ENCODE measurements at places on chromosomes 2 and 18.

DNA sequence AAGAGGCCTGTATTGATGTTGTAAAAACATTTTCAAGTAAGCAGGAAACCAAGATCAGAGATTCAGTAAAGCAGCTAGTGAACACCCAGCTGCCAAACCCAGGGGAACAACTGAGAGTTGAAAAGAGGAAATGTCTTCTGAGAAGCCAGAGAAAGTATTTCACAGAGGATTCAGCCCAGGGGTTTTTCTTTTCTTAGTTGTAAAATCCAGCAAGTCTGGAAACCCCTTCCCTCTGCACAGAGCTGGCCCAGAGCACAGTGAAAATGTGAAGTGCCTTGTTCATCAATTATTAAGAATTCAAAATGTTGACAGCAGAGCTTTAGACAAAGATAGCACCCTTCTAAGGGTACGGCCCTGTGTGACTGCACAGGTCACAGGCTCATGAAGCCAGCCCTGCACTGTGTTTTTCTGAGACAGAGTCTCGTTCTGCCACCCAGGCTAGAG is 28.4 kb downstream of the AFF3 start:
- peak; percentile 36 for DNase-seq

GRCh38 chr18:12497296-12497695 is 89.6 kb downstream of the PRELID3A start:
- no peak for DNase-seq

- no peak for DNase-seq
These were observed 225.0 kb downstream of the LDLRAD4 start for GRCh38 chr18:13443552-13443951.

GRCh38 chr2:161918692-161919091 is 155.3 kb downstream of the DPP4 start:
- DNase-seq: no peak

DNA sequence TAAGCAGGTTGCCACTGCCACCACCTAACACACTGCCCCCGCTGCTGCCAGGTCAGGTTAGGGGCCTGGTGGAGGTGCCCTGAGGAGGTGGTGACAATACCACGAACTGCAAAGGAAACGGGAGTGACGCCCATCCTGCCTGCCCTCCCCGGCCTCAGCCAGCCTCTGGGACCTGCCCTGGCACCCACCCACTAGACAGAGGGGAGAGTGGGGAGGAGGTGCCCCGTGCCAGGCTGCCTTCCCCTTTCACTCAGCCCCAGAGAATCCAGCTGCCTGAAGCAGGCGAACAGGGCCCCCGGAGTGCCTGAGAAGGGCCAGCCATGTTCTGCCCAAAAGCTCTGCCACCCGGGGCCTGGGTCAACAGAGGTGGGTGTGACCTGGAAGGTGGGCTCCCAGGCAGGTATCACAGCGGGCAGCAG is 44.5 kb upstream of the FOSL2 start:
- no peak for DNase-seq

- no peak for DNase-seq
These were observed 38.0 kb upstream of the ATL2 start for GRCh38 chr2:38415023-38415422.

GRCh38 chr2:60262178-60262577 is 291.3 kb downstream of the BCL11A start:
- DNase-seq: no peak

- DNase-seq: no peak
These were observed 541.9 kb downstream of the TMX3 start for GRCh38 chr18:68172842-68173549.

DNA sequence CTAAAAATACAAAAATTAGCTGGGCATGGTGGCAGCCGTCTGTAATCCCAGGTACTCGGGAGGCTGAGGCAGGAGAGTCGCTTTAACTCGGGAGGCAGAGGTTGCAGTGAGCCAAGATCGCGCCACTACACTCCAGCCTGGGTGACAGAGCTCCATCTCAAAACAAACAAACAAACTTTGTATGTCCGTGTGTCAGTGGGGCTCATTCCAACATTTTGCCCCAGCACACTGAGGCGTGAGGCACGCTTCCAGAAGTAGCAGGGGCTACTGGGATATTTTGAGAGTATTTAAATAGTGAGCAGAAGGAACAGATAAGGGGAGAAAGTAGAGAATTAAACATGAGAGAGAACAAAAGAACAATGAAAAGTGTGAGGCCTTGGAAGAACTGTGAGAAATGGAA is 83.3 kb upstream of the TANK start:
- DNase-seq: no peak

DNA sequence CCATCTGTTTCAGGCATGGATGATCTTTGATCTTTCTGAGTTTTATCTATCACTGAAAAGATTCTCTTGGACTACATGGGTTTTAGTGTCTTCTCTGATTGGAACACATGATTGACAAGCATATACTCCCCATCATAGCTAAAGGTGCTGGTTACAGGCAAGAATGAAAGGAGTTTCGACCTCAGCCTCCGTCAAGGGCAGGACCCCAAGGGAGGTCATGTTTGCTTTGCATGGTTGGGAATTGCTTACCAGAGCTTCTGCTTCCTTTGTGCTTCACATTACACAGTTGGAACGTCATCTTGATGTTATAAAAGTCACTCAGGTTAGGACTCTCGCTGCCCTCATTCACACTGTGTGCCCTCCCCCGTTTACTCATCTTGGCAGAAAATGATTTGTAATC is 287.7 kb downstream of the PIK3C3 start:
- no peak for DNase-seq

GRCh38 chr18:75307530-75307929 is 96.9 kb downstream of the TSHZ1 start:
- DNase-seq: no peak

DNA sequence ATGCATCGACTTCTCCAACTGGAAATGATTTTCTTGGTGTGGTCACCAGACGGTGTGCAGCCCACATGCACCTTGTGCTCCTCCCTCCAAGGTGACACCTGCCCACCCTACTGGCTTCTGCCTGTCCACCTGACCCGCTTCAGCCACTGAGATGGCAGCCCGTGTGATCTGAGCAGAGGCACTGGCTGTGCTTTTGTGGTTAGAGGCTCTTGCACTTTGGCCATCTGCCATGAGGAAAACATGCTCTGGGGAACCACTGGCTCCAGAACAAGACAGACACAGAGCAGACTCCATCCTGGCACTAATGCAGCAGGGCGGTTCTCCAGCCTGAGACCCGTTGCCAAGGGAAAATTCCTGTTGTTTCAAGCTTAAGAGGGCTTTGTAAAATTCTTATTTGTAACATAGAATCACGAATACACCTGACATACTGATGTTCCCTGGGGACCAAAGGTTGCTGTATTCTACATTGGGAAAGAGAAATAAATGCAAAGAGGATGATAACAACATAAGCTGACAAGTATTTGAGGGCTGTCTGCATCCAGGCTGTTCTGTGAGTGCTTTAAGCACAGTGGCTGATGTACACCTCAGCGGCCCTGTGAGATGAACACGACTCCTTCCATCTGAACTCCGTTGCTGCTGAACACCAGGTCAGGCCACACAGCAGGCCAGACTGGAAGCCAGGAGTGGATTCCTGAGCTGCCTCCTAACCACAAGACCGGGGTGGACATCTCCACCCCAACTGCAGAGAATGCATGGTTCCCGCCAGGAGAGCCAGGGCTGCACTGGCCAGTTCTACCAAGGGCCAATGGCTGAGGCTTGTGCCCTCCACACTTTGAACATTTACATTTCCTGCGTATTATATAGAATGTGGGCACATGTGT is 820.4 kb downstream of the GALR1 start:
- DNase-seq: no peak
